Kidney epithelial cell (primary cell): ENCODE measurements at places on chromosomes 11 and 22. TPM values are rescaled to one million over a fixed set of nuclear protein-coding genes. Genes with fewer than 3 reads are reported as not detected.

Gene HMOX1
- 37.7 and 45.7 TPM in 2 replicates for total RNA-seq

Gene DUSP8
- 7.6 and 19.2 TPM in 2 replicates for total RNA-seq

Gene ZP1
- total RNA-seq = not detected in 2 replicates

Gene UCP3
- total RNA-seq = 0.84 and 1.6 TPM in 2 replicates

Gene SDF2L1
- total RNA-seq = 82.8 and 87.1 TPM in 2 replicates

Gene OVOL1
- 15.8 and 17.8 TPM in 2 replicates for total RNA-seq

Gene TBX10
- not detected in 2 replicates for total RNA-seq

Gene OR8B8
- not detected in 2 replicates for total RNA-seq

Gene OR56A1
- not detected in 2 replicates for total RNA-seq

Gene NXPE2
- total RNA-seq = not detected in 2 replicates

Gene SLC15A3
- total RNA-seq = 2.3 and 2.4 TPM in 2 replicates

Gene SLC6A5
- not detected in 2 replicates for total RNA-seq

Gene CTSF
- 21.0 and 25.1 TPM in 2 replicates for total RNA-seq

Gene TTLL8
- not detected in 2 replicates for total RNA-seq

Gene OR52E8
- total RNA-seq = not detected in 2 replicates

Gene OR2D2
- 0.38 TPM in 1 of 2 replicates, not detected in the other for total RNA-seq

Gene SUSD2
- total RNA-seq = 0.17 and 0.62 TPM in 2 replicates

Gene RBMXL2
- 0.21 and 0.50 TPM in 2 replicates for total RNA-seq

Gene SLC37A2
- 0.68 and 1.8 TPM in 2 replicates for total RNA-seq

Gene KCNJ5
- 3.4 and 4.0 TPM in 2 replicates for total RNA-seq

Gene UBTFL1
- not detected in 2 replicates for total RNA-seq

Gene GTSE1
- total RNA-seq = 3.8 and 4.5 TPM in 2 replicates

Gene CNGA4
- total RNA-seq = 0.14 and 0.54 TPM in 2 replicates

Gene DTX4
- total RNA-seq = 7.4 and 9.1 TPM in 2 replicates

Gene B3GAT1
- total RNA-seq = 0.48 and 0.71 TPM in 2 replicates

Gene ANKRD49
- 7.5 and 16.7 TPM in 2 replicates for total RNA-seq
